Caki2 (cell line): ENCODE measurements at places on chromosomes 13 and 19.
A peak's percentile ranks its signal among the peaks of the same experiment; 100 is the strongest.

DNA sequence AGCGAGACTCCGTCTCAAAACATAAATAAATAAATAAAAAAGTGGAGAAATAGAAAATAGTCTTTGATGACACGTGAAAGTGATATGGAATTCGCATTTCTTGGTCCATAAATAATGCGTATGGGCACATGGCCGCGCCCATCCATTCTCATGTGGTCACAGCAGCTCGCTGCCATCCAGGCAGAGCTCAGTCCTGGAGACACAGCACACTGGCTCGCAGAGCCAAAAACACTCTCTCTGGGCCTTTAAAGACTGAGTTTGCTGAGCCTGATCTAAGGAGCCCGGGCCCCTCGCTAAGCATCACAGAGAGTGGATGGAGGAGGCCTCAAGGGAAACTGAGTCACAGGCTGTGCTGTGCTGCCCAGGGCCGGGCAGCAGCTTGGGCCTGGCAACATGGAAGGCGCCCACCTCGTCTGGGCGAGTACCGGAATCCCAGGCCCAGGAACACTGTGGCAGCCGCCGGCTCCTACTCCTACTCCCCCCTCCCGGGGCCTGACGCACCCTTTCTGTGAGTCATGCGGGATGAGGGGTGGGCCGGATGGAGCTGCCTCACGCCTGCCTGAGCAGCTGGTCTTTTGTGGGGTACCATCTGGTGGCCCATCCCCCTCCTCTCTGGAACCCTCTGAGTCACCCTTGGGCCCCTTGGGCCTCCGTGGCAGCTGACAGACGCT lies 28.9 kb upstream of the CACTIN start:
- peak; percentile 70 for DNase-seq

GRCh38 chr13:75847588-75847987 lies 211.5 kb downstream of the LMO7 start:
- DNase-seq, result no peak

- no peak for DNase-seq
Measured at GRCh38 chr19:13010992-13011652, 15.8 kb downstream of the NFIX start.

DNA sequence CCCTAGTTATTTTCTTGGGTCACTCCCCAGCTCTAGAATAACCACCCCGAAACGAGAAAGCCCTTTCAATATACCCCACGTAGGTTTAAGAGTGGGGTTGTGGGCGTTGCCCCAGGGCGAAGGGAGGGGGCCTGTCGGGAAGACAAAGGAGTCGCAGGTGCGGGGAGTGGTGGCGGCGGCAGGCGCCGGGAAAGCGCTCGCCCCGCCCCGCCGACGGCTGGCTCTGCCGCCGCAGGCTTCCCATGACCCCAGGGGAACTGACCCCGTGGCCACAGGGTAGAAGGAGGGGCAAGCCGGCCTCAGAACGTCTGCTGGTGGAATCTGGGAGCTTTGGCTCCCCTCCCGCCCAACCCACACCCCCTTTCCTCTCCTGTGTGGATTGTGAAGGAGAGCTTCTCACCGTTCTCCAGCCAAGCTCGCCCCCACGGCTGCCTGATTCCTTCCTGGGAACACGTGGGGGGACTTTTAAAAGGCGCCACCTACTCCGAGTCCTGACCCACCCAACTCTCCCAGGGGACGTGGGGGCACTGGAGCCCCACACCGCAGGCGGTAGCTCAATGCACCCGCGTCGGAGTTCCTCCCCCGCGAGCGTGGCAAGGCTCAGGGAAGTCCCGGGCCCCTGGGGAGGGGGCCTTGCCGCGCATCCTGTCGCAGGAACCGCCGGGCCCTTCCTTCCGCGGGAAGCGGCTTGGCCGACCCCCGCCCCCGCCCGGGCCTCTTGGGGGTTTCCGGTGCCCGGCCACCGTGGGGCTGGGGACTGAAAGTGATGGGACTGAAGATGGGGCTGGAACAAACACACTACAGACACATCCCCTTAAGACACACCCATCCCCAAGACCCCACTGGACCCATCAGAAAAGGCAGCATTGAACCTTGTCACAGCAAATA lies 5.5 kb downstream of the IER2 start:
- DNase-seq, result peak; percentile 82

GRCh38 chr13:64289702-64290101 lies 2874.1 kb upstream of the PCDH20 start:
- no peak for DNase-seq

DNA sequence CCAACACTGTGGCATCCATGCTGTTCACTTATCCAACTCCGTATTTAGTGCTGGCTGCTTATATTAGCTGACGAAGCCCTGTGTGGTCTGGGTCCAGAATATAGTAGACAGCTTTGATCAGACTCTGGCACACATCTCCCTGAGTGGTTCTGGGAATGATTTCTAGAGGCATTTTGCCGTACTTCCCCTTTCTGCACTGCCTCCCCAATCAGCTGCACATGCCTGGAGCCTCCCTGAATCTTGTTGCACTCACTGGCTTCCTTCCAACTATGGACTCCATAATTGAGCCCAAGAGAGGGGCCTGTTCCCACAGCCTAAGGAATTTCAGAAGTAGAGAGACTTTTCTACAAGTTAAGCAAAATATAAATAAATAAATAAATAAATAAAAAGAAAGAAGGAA lies 30.4 kb upstream of the PCDH8 start:
- DNase-seq, result no peak

GRCh38 chr19:40524133-40524549 lies 52.5 kb upstream of the SHKBP1 start:
- no peak for DNase-seq
